ENCODE measurements at places on chromosomes 12 and 14.

GRCh38 chr12:90124289-90124688 is 415.7 kb upstream of the ATP2B1 start:
- no peak for DNase-seq

- DNase-seq, result no peak
Measured at GRCh38 chr14:31978423-31978822, 98.7 kb upstream of the ARHGAP5 start.

- DNase-seq, result no peak
Measured at GRCh38 chr14:50967790-50968189, 23.5 kb upstream of the PYGL start.

- no peak for DNase-seq
Measured at GRCh38 chr12:46489951-46490388, 117.4 kb upstream of the SLC38A2 start.

DNA sequence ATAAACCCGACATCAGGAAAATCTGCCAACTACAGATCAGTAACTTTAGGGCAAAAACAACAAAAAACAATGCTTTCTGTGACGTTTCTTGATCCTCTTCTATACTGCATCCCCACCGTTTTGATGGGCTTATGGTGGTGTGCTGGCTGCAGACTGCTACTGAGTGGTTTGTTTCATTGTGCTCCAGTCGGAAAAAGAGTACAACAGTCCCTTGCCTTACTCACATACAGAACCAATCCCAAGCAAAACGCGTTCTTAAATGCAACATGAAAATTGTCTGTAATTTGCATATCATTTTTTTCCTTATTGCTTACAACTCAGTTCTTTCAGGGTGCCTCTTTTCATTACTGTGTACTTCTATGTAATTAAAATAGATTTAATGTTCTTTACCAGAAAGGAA is 2.3 kb downstream of the ETV6 start:
- DNase-seq, result no peak

- no peak for DNase-seq
Measured at GRCh38 chr12:121801595-121802484, 2.0 kb upstream of the SETD1B start.

DNA sequence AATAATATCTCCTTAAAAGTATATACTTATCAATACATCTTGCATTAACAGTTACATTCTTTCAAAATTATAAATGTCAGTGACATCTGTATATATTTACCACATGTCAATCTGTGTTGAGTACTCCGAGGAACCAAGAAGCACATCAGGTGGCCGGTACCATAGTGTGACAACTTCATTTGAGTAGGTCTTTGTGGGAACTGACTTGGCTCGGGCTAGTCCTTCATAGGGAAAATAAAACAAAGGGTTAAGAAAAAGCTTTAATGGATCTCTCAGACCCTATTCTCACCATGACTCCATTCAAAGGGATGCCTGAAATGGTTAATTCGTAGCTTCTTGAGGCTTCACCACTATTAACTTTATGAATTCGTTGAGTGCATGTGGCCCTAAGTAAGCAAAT is 94.9 kb downstream of the ELK3 start:
- DNase-seq, result no peak

GRCh38 chr12:41988715-41989114 is 156.0 kb downstream of the GXYLT1 start:
- DNase-seq, result no peak

DNA sequence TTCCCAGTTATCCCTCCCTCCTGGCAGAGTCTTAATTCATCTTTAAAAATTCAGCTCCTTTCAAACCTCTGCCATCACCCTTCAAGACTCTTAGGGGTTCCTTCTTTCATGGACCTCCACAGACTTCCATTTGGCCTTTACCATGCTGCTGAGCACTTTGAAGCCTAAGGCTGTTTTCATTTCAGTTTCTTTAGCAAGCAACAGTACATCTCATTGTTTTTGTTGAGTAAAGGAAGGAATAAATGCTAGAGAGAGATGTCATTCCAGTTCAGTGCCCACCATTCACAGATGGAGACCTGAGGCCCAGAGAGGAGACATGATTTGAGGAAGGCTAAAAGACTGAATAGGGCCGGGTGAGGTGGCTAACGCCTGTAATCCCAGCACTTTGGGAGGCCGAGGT is 1.3 kb upstream of the GAS2L3 start:
- DNase-seq, result no peak

- DNase-seq, result no peak
Measured at GRCh38 chr12:46533723-46534122, 161.2 kb upstream of the SLC38A2 start.

- DNase-seq, result peak; percentile 26
Measured at GRCh38 chr14:58166005-58166983, 14.3 kb upstream of the ARMH4 start.

GRCh38 chr12:108611884-108612415 is 14.1 kb upstream of the TMEM119 start:
- peak; percentile 10 for DNase-seq

Measured in activated naive CD4-positive, alpha-beta T cell (primary cell).